ENCODE measurements at places on chromosomes 4 and X.

DNA sequence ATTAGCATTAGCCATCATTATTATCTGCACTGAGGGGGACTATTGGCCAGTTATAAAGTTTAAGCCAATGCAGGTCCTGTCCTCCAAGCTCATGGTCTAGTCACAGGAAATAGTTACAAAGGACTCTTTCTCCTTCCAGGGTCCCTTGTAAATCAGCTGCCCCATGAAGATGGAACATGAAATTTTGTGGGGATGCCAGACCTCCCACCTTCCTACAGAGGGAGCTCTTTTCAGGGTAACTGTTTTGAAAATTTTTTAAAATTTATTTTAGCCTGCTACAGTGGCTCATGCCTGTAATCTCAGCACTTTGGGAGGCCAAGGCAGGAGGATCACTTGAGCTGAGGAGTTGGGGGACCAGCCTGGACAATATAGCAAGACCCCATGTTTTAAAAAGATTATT is 124.4 kb upstream of the SLC34A2 start:
- DNase-seq: no peak

GRCh38 chr4:54440394-54441136 is 211.5 kb downstream of the PDGFRA start:
- DNase-seq: peak; percentile 9

DNA sequence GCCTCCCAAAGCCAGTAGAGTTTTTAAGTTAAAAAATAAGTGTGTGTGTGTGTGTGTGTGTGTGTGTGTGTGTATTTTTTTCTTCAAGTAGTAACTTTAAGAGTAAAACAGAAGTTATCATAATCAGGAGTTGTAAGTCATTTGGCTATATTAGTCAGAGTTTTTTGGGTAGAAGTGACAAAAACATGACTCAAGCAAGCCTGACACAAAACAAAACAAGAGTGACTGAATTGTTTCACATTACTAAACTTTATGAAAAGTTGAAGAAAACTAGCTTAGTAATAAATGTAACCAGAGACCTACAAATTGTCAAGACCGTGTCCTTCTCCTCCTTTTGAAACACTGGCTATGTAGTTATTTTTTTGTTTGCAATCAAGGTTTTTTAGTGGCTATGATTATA is 738.0 kb upstream of the PITX2 start:
- no peak for DNase-seq

- no peak for DNase-seq
These were observed 110.0 kb upstream of the EDNRA start for GRCh38 chr4:147370881-147371280.

- no peak for DNase-seq
These were observed 60.4 kb downstream of the NPY5R start for GRCh38 chr4:163404080-163404479.

GRCh38 chr4:2666722-2667247 is 89.4 kb downstream of the TNIP2 start:
- no peak for DNase-seq

DNA sequence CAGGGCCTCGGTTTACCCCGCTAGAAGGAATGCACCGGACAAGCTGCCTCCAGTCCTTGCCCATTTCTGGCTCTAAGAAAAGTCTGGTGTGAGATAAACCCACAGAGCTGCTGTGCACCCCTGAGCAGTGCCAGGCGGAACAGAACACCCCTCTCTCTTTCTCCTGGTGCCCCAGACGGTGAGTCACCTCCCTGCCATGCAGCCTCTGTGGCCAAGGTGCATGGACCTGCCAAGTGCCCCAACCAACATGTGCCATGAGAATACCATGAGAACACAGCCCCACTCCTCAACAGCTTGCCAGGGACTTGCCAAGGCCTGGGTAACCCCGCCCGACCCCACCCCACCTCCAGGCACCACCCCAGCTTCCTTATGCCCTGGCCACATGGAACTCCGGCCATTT is 47.7 kb upstream of the MAN2B2 start:
- DNase-seq: no peak

- DNase-seq: no peak
These were observed 277.9 kb downstream of the ZC4H2 start for GRCh38 chrX:64698317-64698716.

GRCh38 chr4:109977854-109978501 is 65.3 kb downstream of the EGF start:
- DNase-seq: peak; percentile 62

DNA sequence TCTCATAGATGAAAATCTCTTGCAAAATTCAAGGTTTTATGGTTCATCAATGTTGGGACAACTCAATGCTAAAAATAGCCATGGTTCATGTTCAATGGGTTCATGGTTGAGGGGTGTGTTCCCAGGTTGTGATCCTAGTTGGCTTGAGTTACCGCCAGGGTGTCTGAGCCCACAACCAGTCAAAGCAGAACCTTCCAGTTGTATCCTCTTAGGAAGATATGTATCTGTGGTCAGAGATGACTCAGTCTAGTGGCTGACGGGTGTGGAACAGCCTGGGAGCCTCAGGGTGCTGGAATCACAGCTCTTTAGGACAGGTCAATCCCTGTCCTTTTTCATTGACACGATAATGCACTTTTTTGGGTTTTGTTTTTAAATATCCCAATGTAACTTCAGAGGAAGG is 192.3 kb upstream of the NR3C2 start:
- no peak for DNase-seq

Data from OCI-LY7 (cell line).